ENCODE measurements at places on chromosomes 7 and 10. TPM values are rescaled to one million over a fixed set of nuclear protein-coding genes. Genes with fewer than 3 reads are reported as not detected.

DNA sequence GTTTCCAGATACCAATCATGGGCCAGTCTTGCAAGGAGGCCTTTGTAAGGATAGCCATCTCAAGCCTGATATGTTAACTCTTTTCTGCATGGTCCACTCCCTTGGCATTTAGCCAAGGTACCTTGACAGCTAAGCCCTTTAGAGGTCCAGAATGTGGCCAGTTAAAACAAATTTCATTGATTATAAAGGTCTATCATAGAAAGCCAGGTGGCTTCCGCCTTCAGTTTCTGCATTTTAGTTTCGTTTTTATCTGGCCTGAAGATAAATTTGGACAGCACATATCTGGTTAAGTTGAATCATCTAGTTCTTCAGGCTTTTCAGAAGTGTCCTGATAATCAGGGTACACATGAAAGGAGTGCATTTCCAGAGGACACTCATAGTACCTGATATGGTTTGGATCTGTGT is 30.7 kb downstream of the ANKIB1 start:
- DNase-seq: no peak
- H3K27ac ChIP-seq: no peak overlapping the region
- H3K36me3 ChIP-seq: no peaks in the 10 kb centered on the region
- no peaks in the 10 kb centered on the region for H3K27me3 ChIP-seq

DNA sequence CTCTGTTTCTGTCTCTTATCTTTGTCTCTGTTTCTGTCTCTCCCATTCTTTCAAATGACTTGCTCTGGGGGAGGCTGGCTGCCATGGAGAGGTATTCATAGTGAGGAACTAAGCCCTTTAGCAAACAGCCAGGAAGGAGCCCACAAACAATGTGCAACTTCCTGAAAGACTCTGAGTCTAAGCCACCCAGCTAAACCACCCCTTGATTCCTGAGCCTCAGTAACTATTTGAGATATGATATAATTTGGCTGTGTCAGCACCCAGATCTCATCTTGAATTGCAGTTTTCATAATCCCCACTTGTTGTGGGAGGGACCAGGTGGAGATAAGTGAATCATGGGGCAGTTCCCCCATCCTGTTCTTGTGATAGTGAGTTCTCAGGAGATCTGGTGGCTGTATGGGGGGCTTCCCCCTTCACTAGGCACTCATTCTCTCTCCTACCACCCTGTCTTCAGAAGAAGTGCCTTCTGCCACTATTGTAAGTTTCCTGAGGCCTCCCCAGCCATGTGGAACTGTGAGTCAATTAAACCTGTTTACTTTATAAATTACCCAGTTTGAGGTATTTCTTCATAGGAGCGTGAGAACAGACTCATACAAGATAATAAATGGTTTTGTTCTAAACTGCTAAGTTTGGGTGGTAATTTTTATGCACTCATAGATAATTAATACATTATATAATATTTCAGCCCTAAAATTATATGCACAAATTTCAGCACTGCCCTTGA is 121.2 kb upstream of the FOXP2 start:
- peak; percentile 71 for DNase-seq
- no peaks in the 10 kb centered on the region for H3K27me3 ChIP-seq

DNA sequence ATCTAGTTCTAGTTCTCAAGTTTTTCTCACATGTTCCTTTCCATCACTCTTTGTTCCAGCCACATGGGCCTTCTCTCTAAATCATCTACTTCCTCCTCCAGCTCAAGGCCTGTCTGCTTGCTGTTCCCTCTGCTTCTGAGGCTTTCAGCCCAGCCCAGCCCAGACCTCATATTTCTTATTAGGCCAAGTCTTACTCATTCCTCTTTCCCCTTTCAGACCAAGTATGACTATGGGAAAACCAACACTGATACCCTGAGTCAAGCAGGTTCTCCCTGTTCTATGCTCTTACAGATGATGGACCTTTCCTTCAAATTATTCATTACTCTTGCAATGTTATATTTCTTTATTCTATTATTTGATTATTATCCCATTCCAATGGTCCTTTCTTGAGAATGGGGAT is 80.3 kb upstream of the SEM1 start:
- H3K4me3 ChIP-seq: no peak overlapping the region
- no peaks in the 10 kb centered on the region for H3K36me3 ChIP-seq
- H3K4me1 ChIP-seq: no peaks in the 10 kb centered on the region
- H3K27me3 ChIP-seq: peaks cover 14% of the 10 kb centered on the region
- no peak for DNase-seq
- H3K27ac ChIP-seq: no peak overlapping the region

DNA sequence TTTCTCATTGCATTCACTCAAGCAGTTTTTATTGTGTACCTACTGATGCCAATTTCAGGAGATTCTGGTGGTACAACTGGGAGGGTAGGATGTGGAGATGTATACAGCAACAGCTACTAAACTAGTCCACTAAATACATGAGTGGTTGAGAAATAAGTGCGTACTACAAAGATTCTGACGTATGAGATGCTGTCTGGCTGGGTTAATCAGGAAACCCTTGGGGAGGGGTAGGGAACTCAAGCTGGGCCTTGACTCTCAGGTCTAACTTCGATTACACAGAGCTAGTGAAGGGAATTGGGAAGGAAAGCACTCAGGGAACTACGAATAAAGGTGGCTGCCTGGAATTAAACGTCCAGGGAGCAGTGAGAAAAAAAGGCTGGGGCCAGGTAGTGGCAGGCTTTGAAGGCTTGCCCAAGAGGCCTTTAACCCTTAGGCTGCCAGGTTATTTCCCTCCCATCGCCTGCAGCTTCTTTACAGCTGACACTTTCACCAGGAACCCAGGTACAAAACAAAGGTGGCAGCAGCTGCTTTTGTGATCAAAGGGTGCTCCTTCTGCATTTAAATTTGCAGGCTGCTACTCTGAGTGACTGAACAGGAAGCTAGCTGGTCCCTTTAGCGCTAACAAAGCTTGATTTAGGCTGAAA is 3.2 kb downstream of the MMS19 start:
- no peak overlapping the region for H3K27ac ChIP-seq
- peak overlapping the region; percentile 64 for H3K4me3 ChIP-seq
- H3K4me1 ChIP-seq: peaks cover 7% of the 10 kb centered on the region
- peaks cover 5% of the 10 kb centered on the region for H3K27me3 ChIP-seq
- H3K36me3 ChIP-seq: peaks cover 14% of the 10 kb centered on the region

GRCh38 chr7:72337390-72338167 is 74.6 kb downstream of the CALN1 start:
- no peaks in the 10 kb centered on the region for H3K36me3 ChIP-seq
- peaks cover 24% of the 10 kb centered on the region for H3K27me3 ChIP-seq
- no peak overlapping the region for H3K27ac ChIP-seq
- peaks cover 4% of the 10 kb centered on the region for H3K4me1 ChIP-seq

DNA sequence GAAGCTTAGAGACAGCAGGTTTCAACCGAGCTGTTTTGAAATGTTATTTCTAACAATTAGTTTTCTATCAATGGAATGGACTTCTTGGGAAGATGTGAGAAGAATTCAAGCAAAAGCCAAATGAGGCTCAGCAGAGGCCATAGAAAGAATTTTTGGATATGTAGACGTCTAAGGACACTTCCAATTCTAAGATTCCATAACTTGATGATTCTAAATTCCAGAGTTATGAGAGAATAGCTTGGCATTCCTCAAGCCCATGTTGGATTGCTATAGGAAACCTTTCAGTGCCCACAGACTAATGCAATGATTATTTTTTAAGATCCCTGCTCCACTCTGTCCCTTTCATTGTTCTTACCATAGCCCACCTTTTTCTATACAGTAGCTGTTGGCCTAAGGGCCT is 77.2 kb upstream of the PALS2 start:
- H3K27me3 ChIP-seq: no peaks in the 10 kb centered on the region
- no peak for DNase-seq
- no peaks in the 10 kb centered on the region for H3K36me3 ChIP-seq
- no peak overlapping the region for H3K27ac ChIP-seq

GRCh38 chr7:34751725-34752643 is 94.0 kb downstream of the NPSR1 start:
- peak overlapping the region; percentile 10 for H3K4me3 ChIP-seq
- H3K27ac ChIP-seq: no peak overlapping the region
- no peaks in the 10 kb centered on the region for H3K27me3 ChIP-seq
- DNase-seq: no peak

GRCh38 chr7:112416127-112416526 is 34.1 kb upstream of the IFRD1 start:
- DNase-seq: no peak
- H3K36me3 ChIP-seq: no peaks in the 10 kb centered on the region
- peaks cover 3% of the 10 kb centered on the region for H3K4me1 ChIP-seq
- no peaks in the 10 kb centered on the region for H3K27me3 ChIP-seq

- H3K4me1 ChIP-seq: no peaks in the 10 kb centered on the region
- H3K27ac ChIP-seq: no peak within 1 kb of the TSS
- peaks cover 100% of the 10 kb centered on the region for H3K27me3 ChIP-seq
- no peaks in the 10 kb centered on the region for H3K36me3 ChIP-seq
These were observed at the start of gene FEZF1 for GRCh38 chr7:122304319-122304975. TSS of gene FEZF1 (minus strand) at chr7:122304750. CDS start at chr7:122304437, 313 bp downstream.

GRCh38 chr7:116356979-116357378 is 142.6 kb upstream of the CAV2 start:
- H3K27ac ChIP-seq: no peak overlapping the region
- no peaks in the 10 kb centered on the region for H3K36me3 ChIP-seq
- H3K27me3 ChIP-seq: no peaks in the 10 kb centered on the region
- DNase-seq: no peak

DNA sequence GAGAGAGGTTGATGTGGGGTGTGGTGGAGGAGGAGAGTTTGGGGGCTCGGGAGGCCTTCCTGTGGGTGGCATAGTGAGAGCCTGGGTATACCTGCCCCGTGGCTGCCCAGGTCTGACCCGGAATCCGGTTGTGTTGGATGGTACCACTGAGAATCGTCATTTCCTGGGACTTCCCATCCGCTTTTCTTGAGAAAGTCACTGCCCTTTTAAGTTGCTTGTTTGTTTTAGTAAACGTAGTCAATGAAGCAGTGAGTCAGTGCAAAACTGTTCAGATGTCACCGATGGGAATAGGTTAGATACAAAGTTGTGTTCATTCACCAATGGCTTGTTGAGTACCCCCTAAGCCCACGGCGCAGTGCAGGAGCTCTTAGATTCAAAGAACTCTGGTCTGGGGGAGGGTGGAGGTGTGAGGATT is 285.8 kb downstream of the CAMK1D start:
- no peaks in the 10 kb centered on the region for H3K36me3 ChIP-seq
- H3K27ac ChIP-seq: no peak overlapping the region
- no peaks in the 10 kb centered on the region for H3K4me1 ChIP-seq
- DNase-seq: no peak
- H3K4me3 ChIP-seq: no peak overlapping the region

GRCh38 chr7:43956027-43956426 is 29.8 kb downstream of the UBE2D4 start:
- DNase-seq: no peak
- H3K27me3 ChIP-seq: no peaks in the 10 kb centered on the region
- no peak overlapping the region for H3K27ac ChIP-seq
- H3K4me1 ChIP-seq: no peaks in the 10 kb centered on the region
- H3K4me3 ChIP-seq: no peak overlapping the region

- H3K36me3 ChIP-seq: no peaks in the 10 kb centered on the region
- H3K4me3 ChIP-seq: no peak overlapping the region
- H3K27me3 ChIP-seq: peaks cover 95% of the 10 kb centered on the region
- DNase-seq: no peak
- H3K27ac ChIP-seq: no peak overlapping the region
- H3K4me1 ChIP-seq: no peaks in the 10 kb centered on the region
These were observed 3.3 kb upstream of the CPED1 start for GRCh38 chr7:120985130-120985758.

- no peak overlapping the region for H3K4me3 ChIP-seq
- H3K36me3 ChIP-seq: no peaks in the 10 kb centered on the region
- no peaks in the 10 kb centered on the region for H3K4me1 ChIP-seq
- no peak for DNase-seq
- H3K27me3 ChIP-seq: no peaks in the 10 kb centered on the region
- H3K27ac ChIP-seq: no peak overlapping the region
These were observed 15.9 kb upstream of the CHST15 start for GRCh38 chr10:124109261-124109660.

DNA sequence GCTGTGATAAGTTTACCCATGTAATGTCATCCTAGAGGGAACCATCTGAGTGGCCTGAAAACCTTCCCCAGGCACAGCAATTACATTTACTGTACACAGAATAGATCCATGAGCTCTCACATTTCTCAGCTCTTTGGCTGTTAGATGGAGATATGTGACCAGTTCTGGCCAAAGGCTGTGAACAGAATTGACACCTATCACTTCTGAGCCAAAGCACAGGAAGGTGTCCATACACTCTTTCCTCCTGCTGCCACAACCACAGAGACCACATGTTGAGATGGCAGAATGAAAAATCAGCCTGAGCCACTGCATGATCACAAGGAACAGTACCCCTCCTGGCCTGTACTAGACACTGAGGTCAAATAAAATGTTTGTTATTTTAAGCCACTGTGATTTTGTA is 44.3 kb upstream of the ATOH7 start:
- H3K27ac ChIP-seq: no peak overlapping the region
- H3K4me3 ChIP-seq: no peak overlapping the region
- no peak for DNase-seq
- H3K27me3 ChIP-seq: no peaks in the 10 kb centered on the region
- no peaks in the 10 kb centered on the region for H3K36me3 ChIP-seq

DNA sequence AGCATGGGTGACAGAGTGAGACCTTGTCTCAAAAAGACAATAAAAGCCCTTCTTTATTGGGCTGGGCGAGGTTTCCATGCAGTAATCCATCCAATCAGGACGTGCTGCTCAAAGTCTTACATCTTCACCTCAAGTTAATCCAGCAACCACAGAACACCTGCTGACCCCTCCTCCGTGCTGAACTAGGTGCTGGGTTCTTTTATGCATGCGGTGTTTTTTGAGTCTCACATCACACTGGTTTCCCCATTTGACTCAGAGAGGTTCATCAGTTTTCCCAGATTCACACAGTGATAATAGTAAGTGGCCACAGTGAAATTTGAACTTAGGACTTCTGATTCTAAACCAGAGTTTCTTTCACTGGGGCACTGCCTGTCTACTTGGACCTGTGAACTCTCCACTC is 58.3 kb upstream of the GTF2I start:
- H3K36me3 ChIP-seq: peaks cover 73% of the 10 kb centered on the region
- no peaks in the 10 kb centered on the region for H3K4me1 ChIP-seq
- H3K27me3 ChIP-seq: no peaks in the 10 kb centered on the region
- H3K4me3 ChIP-seq: no peak overlapping the region
- DNase-seq: no peak

GRCh38 chr10:27158421-27158820 is 3.3 kb downstream of the MASTL start:
- peaks cover 50% of the 10 kb centered on the region for H3K36me3 ChIP-seq
- H3K27me3 ChIP-seq: no peaks in the 10 kb centered on the region
- H3K27ac ChIP-seq: no peak overlapping the region
- no peak for DNase-seq
- H3K4me3 ChIP-seq: no peak overlapping the region
- no peaks in the 10 kb centered on the region for H3K4me1 ChIP-seq

DNA sequence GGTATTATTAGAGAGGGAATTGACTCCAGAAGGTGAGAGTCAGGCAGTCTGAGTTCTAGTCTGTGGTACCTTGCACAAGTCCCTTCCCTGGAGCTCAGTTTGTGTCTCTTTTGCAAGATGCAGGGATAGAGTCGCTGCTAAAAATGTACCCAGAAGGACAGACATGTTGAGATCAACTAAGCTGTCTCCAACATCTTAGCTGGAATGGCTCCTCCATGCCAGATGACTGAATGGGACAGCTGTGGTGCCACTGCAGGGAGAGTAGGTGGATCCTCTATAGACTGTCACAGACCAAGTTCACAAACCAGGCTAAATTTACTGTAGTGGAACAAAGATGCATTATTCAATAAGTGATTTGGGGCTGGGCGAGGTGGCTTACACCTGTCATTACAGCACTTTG is 120.1 kb downstream of the NEURL1 start:
- no peak overlapping the region for H3K27ac ChIP-seq
- no peak for DNase-seq
- no peaks in the 10 kb centered on the region for H3K27me3 ChIP-seq

The CTAGE15 gene
- 1.9 TPM for total RNA-seq

The GDI2 gene
- total RNA-seq: 346 TPM

The NKX2-3 gene
- total RNA-seq: not detected

The PLEKHS1 gene
- not detected for total RNA-seq

The PCBD1 gene
- total RNA-seq: 183 TPM

The OR6B1 gene
- not detected for total RNA-seq
